ENCODE measurements at places on chromosomes 3 and 15.
A peak's percentile ranks its signal among the peaks of the same experiment; 100 is the strongest.

DNA sequence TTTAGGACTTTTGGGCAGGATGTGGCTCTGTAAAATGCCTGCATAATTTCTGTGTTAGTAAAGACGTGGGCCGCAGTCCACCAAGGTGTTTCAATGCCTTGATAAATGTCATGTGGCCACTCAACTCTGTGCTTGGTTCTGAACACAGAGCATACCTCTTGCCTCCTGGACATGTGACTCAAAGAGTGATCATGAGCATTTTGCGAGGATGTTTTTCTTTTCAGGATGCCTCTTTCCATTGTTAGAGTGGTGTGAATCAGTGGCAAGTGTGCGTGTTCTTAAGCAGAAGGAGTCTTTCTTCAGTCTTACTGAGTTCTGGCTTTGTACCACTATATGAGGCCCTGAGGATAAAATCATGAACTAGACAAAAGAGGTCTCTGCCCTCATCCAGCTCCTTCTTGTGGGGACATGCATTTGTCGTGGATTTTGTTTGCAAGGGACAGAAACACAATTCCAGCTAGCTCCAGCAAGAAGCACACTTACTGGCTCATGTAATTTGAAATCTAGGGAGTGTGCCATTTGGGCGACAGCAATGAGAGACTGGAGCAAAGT is 363.4 kb downstream of the LRTM1 start:
- no peak for DNase-seq

DNA sequence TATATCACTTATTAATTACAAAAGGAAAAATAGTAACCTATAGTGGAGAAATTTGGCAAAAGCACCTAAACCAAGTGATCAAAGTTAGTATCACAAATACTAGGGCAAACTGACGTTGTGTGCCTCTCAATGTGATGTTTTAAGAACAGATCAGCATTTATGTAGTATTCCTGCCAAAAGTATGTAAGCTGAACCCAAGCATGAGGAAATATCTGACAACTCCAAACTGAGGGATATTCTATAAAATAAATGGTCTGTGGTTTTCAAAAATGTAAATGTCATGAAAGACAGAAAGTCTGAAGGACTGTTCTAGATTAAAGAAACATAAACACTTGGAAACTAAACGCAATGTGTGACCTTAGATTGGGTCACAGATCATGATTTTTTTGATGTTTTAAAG is 34.3 kb upstream of the PIK3CA start:
- DNase-seq, result no peak

DNA sequence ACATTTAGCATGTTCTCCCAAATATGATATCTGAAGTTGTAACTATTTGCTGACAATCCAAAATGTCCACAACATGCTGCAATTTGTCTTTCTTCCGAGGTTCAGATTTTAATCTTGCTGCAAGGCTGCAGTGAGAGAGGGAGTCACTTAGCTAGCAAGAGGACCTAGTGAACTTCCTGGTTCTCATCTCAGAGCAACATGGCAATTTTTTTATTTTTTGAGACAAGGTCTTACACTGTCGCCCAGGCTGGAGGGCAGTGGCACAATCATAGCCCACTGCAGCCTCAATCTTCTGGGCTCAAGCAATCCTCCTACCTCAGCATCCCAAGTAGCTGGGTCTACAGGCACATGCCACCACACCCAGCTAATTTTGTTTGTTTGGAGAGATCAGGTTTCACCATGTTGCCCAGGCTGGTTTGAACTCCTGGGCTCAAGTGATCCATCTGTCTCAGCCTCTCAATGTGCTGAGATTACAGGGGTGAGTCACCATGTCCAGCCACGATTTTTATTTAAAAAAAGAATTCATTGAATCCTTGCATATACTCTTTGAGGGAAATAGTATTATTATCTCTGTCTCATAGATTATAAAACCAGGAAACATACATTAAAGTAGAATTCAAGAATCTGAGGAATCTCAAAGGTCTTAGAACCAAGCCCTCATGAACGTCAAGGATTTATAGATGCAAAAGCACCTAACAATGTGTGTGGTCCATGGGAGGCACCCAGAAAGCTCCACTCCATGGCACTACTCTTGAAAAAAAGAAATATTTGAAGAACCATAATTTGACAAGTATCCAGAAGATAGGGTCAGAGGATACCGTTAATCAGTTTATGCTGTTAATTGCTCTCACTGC is 9.1 kb downstream of the HDC start:
- no peak for DNase-seq

DNA sequence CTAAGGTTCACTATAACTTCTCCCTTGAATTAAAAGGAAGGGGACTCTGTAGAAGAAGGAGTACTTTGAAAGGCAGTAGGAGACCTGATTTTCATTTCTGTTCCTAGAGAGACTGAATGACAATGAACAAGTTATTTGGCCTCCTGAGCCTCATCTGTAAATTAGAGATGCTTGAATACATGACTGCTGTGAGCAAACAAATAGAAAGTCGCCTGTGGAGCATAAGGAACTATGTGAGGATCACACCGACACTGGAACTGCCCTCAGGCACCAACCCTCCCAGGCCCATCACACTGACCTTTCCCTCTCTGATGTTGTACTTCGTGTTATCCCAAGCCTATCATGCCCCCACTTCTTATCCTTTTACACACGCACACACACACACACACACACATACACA is 48.6 kb downstream of the IMPG2 start:
- no peak for DNase-seq

DNA sequence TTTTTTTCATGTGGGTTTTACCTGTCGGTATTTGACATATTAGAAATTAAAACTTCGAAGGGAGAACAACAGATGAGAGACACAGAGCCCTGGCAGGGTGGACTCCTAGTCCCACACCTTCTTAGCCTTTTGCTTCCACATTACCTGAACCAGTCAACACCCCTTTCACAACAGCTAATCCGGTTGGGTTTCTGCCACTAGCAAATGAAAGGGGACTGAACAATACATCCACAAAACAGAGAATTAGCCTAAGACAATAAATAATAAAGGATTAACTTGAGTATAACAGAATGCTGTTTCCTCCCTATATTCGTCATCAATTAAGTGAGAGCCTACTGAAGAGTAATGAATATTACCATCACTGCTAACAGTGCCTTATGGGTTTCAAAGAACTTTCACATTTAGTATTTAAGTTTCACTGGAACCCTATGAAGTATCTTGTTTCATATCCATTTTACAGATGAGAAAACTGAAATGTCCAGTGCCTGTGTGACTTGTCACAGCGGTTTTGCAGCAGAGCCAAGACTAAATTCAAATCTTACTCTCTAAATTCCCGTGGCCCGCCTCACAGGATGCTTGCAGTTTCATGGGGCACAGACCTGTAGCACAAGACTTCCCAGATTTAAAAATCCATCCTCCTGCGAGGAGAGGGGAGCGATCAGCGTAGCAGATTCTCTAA is 1.0 kb upstream of the RAB8B start:
- no peak for DNase-seq

GRCh38 chr15:26242565-26243071 is 379.5 kb upstream of the ATP10A start:
- DNase-seq, result no peak

DNA sequence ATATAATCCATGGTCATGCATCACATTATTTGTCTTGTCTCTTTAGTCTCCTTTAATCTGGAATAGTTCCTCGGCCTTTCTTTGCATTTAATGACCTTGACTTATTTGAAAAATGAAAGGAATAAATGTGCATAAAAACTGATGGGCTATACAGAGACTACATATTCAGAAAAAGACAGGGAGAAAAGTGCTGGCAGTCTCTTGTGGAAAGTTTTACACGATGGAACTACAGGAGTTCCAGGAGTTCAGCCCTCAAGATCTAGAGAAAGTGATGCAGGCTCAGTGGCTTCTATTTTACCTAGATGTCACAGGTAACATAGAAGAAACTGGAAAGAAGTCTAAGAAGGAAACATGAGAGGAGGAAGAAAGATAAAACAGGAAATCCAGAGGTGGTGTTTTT is 7.6 kb upstream of the ABTB1 start:
- no peak for DNase-seq

DNA sequence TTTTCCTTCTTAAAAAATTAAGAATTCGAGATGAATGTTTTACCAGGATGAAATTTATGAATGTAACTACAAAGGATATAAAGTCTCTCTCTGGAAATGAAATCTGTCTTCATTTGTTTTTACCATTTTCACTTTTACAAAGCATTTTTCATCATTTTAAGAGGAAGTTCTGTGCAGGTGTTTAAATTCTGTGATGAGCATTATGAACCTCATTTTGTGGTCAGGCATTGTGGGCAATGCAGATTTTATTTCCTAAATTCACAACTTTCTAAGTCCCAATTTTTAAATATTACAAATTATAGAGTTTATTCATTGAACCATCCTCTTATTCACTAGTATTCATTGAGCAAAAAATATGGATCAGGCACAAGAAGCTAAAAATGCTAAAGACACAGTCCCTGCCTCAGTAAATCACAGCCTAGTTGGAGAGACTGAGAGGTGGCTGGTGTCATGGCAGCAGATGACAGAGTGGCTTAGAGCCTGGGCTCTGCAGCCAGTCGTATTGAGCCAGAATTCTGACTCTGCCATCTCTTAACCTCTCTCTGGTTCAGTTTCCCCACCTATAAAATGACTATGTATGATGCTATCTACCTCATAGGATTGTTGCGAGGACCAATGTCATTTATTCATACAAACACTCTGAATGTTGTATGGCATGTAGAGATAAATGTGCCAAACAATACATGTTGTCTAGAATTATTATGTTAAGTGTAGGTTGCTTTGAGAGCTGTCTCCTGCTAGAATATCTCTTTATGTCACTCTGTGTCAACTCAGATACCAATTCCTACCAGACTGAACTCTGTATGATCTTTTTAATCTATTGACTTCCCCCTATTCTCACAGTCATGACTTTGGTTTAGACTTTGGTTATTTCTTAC is 7.5 kb upstream of the TGFBR2 start:
- DNase-seq, result no peak

DNA sequence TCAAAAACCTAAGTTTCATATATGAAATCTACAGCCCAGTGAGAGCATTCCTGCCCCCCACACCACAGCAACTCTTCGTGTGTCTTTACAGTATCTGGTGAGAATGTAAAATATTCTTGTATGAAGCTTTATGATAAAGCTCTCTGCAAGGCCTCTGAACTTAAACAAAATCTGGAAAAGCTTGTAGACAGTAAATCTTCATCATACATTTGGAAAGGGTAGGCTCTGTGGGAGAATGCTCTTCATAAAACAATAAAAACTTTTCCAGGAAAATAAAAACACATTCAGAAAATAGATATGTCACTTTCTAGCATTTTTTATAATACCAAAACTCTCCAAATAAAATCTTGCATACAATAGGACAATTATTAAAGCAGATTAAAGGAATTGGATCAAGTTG is 1009.5 kb downstream of the NAALADL2 start:
- no peak for DNase-seq

- no peak for DNase-seq
Measured at GRCh38 chr3:71547249-71548198, 36.0 kb downstream of the FOXP1 start.

GRCh38 chr3:12138044-12138443 is 20.7 kb downstream of the TIMP4 start:
- DNase-seq, result peak; percentile 19

DNA sequence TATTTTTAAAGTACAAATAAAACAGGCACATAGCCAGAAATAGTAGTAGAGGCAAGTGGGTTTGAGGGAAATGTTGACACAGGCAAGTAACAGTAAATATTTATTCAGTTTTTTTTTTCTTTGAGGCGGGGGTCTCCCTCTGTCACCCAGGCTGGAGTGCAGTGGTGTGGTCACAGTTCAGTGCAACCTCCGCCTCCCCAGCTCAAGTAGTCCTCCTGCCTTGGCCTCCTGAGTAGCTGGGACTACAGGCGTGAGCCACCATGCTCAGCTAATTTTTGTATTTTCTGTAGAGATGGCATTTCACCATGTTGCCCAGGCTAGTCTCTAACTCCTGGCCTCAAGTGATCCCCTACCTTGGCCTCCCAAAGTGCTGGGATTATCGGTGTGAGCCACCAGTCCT is 43.5 kb downstream of the PHLDB2 start:
- no peak for DNase-seq

GRCh38 chr3:61522060-61522459 is 39.3 kb upstream of the PTPRG start:
- no peak for DNase-seq

DNA sequence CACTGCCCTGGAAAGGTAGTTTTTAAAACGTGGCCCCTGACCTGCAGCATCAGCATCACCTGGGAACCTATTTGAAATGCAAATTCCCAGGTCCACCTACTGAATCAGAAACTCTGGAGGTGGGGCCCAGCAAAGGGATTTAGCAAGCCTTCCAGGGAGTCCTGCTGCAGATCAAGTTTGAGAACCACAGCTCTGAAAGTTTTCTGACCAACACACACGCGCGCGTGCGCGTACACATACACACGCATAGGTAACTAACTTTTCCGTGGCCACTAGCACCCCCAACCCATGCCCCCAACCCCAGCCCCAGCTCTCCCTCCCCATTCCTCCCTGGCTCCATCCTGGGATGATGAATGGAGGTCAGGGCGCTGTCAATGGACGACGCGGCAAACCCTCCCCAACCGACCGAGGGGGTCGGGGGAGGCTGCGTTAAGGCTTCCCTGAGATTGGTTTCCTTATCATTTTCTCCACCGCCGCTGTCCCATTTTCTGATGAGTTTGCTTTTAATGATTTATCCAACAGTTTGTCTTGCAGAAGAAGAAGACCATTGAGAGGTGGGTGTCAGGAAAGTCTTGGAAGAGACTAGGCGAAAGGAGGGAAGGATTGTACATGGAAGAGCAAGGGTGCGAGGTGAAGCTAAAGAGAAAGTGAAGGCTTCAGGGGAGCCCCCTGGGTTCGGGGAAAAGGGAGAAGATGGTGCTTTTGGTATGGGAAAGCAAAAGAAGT is 590 bp upstream of the BOC start:
- DNase-seq, result no peak

DNA sequence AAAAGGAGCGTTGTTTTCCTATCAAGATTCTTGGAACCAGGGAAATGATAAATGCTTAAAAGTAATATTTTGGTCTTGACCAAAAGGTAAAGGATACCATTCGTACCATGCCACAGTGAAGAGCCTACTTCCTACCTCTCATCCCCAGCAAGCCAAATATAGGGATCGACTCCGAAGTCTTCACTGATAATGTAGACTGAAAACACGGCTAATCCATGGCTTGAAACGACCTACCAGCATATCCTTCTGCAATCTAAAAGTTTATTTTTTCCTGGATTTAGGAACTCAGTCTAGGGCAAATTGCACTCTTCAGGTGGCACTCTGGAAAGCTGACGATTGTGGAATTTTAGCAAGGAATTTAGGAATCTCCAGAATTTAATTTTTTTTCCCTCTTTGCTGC is 1.9 kb upstream of the SEMA6D start:
- no peak for DNase-seq

- no peak for DNase-seq
Measured at GRCh38 chr3:36244728-36245127, 135.6 kb upstream of the STAC start.

- DNase-seq, result no peak
Measured at GRCh38 chr3:13872451-13872850, 7.4 kb downstream of the WNT7A start.

DNA sequence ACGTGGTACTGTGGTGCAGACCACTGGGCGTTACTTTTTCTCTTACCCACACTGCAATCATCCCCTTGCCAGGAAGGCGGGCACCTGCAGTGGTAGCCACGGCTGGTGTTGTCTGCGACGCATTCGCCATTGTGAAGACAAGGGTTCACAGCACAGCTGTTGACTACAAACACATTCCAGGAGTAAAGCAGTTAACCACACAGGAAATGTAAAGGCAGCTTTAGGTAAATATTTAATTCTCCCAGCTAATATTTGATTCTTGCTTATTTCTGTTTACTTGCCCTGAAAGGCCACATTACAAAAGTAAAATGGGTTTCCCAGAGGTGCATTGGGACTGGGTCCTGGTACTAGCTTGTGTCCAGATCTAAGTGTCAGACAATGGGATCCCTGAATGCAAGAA is 45.4 kb downstream of the HEG1 start:
- no peak for DNase-seq

Measured in mucosa of gallbladder (tissue), 1 donor.